ENCODE measurements at places on chromosomes 7 and 10.

DNA sequence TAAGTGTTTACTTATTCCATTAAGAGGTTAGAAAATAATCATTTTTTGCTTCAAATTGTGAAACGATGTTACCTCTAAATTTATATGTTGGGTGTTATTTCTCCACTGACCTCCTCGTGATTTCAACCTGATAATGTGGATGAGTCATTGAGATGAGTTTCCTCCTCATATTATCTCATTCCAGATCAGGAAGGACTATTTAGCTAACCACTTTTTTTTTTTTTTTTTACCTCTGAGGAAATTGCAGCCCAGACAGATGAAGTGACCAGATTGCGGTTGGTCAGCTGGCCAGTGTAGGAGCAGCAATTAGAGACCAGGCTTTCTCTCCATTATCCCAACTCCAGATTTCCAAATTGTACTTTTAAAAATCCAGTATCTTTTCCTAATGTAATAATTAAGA, 248.7 kb downstream of the FZD1 start:
- DNase-seq: no peak

DNA sequence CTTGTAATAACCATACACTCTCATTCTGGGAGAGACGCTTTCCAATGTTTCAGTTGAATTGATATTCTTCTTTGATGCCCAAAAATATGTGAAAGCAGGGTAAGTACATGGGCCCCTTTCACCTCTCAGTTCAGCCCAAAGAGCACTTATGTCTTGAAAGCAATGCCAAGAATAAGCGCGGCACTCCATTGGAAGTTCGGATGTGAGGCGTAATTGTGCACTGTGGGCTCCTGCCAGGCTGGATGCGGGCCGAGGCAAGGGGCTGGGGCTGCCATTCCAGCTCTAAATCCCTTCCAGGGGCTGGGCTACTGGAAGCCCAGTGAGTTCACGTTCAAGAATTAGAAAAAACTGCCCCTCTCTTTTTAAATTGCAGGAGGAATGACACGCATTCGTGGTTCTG, 113.8 kb downstream of the EBF3 start:
- DNase-seq: no peak

GRCh38 chr10:120403109-120403508, 53.9 kb upstream of the PLPP4 start:
- DNase-seq: no peak

DNA sequence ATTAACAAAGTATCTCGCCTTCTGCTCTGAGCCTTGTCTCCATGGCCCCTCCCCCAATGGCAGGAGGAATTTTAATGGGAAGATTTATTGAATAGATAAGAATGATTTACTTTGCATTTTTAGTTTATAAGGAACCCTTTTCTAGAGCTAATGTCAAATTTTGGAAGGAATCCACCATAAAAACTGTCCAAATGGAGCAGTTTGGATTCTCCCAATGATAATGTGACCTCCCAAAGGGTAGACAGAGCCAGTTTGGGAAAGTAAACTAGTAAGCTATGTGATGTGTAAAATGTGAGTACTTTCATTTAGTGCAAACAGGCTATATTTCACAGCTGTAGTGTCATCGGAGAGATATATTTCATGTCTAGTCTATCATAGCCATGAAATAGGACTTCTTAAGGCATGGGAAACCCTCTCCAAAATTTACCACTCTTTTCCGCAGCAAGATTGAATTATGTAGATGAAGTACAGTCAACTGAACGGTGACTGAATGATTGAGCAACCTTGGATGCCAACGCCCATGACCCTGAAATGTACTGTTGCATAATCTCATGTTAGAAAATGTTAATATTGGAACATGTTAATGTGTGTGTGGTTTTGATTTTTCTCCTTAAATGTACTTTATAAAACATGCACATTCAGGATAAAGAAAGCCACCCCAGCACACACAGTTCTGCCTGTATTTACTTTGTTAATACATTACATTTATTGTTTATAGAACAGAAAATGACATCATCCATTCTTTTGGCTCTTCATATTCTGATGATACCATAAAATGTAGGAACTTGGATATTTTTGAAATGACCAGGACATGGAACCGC, 140.6 kb downstream of the NRP1 start:
- no peak for DNase-seq

GRCh38 chr10:113157441-113157840, 207.4 kb downstream of the TCF7L2 start:
- no peak for DNase-seq

DNA sequence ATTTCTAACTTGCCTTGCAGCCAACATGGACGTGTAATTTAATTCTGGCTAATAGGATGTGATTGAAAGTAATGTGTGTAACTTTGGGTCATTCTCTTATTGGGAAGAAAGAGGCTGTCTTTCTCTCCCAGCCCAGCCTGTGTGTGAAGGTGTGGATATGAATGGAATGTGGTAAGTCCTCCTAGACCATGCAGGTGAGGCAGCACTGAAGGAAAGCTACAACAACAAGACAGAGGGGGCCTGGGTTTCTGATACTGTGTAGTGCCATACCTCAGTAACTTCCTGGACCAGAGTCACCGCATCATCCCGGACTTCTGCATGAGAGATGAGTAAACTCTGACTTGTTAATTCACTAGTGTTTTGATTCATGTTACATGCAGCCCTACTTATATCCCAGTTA, 237.0 kb downstream of the EXOC4 start:
- no peak for DNase-seq

DNA sequence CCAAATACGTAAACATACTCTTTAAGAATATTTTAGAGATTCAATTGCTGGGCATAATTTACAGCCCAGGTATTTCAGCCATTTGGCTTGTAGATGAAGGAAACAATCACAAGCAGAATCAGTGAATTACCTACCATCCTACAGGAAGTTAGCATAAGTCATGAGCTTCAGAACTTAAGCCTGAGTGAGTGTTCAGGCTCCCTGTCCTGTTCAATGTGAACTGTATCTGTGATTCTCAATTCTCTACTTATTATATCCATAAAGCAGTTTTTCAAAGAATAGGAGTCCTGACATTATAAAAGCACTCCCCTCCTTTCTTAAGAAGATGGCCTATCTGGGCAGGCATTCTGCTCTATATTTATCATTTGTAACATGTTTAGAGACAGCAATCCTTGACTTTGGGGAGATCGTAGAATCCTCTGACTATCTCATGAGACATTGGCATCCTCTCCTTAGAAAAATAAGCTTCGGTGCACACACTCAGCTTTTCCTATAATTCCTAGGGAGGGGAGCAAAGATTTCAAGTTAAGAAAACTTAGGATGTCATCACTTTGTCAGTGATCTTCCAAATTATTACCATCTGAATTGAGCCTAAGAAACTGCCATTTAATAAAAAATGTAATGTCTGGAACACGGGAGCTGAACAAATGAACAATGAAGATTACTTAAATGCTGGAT, 645.2 kb upstream of the IGFBP3 start:
- DNase-seq: no peak

- DNase-seq: no peak
Measured at GRCh38 chr10:70093335-70093944, 39.2 kb downstream of the AIFM2 start.
